ENCODE measurements at places on chromosomes 4 and X. TPM values are rescaled to one million over a fixed set of nuclear protein-coding genes. Genes with fewer than 3 reads are reported as not detected.

IQCM gene
- not detected for total RNA-seq

SPARCL1 gene
- total RNA-seq: 1,228 TPM

DNA sequence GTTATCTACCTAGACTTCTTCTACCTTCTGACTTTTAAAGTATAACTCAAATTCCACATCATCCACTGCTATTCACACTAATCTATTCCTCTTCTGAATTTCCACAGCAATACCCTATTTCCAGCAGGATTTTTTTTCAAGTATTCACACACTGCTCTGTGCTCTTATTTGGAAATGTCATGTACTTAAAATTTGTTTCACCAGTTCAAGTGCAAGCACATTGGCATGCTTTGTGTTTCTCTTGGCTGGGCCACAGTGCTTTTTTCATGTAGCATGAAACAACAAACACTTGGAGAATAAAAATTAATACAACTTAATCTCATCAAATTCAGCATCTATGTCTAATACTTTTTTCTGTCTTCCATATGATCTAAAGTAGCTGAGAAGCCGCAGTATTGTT lies 161.8 kb upstream of the PCDH18 start:
- H3K27me3 ChIP-seq: no peaks in the 10 kb centered on the region
- no peak for DNase-seq
- no peak overlapping the region for H3K27ac ChIP-seq
- no peaks in the 10 kb centered on the region for H3K36me3 ChIP-seq

- H3K36me3 ChIP-seq: no peaks in the 10 kb centered on the region
- no peak for DNase-seq
- H3K4me1 ChIP-seq: no peaks in the 10 kb centered on the region
- H3K27ac ChIP-seq: no peak overlapping the region
- no peak overlapping the region for H3K4me3 ChIP-seq
These were observed 5.3 kb upstream of the APELA start for GRCh38 chr4:164871673-164872072.

DNA sequence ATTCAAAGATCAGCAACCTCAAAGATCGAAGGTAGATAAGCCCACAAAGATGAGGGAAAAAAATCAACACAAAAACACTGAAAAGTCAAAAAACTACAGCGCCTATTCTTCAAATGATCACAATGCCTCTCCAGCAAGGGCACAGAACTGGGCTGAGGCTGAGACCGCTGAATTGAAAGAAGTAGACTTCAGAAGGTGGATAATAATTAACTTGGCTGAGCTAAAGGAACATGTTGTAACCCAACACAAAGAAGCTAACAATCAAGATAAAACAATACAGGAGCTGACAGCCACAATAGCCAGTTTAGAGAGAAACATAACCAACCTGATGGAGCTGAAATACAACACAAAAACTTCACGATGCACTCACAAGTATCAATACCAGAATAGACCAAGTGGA lies 231.1 kb downstream of the STPG2 start:
- H3K36me3 ChIP-seq: no peaks in the 10 kb centered on the region
- H3K4me1 ChIP-seq: no peaks in the 10 kb centered on the region
- H3K27me3 ChIP-seq: no peaks in the 10 kb centered on the region
- no peak for DNase-seq
- H3K27ac ChIP-seq: no peak overlapping the region

GRCh38 chrX:32571579-32571978 lies 639.8 kb downstream of the DMD start:
- DNase-seq: no peak
- H3K4me1 ChIP-seq: no peaks in the 10 kb centered on the region
- no peaks in the 10 kb centered on the region for H3K36me3 ChIP-seq
- H3K27me3 ChIP-seq: no peaks in the 10 kb centered on the region
